ENCODE measurements at places on chromosomes 1 and 21.

DNA sequence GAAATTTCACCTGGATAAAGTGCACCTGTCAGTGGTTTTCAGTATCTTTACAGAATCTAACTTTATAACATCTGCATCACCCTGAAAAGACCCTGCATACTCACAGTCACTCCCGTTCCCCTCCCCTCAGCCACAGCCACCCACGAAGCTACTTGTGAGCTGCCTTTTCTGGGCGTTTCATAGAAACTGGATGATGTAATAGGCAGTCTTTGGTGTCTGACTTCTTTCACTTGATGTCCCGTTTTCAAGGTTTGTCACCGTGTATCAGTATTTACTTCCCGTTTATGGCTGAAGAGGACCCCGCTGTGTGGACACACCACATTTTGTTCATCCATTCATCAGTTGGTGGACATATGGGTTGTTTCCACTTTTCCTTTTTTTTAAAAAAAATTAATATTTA is 47.8 kb upstream of the LRRC3 start:
- no peak for DNase-seq

DNA sequence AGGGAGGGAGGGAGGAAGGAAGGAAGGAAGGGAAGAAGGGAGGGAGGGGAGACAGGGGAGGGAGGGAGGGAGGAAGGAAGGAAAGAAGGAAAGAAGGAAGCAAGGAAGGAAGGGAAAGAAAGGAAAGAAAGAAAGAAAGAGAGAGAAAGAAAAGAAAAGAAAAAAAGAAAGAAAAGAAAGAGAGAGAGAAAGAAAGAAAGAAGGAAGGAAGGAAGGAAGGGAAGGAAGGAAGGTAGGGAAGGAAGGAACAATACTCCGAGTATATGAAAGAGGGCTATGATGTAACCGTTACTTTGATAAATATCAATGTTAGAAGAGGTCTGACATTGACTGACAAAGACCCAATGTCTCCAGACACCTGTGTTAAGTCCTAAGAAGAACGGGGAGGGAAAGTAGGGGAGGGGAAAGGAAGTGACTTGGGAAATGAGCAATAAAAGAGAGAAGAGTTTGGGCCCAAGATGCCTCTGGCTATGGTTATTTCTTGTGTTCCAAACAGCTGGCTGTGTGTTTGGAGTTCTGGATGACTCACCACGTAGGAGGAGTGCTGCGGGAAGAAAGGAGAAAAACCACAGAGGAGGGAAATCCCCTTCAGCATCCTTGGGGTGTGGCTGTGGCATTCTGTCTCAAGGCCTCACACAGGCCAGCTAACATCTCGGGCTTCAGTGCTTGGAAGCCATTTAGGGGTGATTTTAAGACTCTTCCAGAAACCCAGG is 37.0 kb upstream of the RXRG start:
- no peak for DNase-seq

DNA sequence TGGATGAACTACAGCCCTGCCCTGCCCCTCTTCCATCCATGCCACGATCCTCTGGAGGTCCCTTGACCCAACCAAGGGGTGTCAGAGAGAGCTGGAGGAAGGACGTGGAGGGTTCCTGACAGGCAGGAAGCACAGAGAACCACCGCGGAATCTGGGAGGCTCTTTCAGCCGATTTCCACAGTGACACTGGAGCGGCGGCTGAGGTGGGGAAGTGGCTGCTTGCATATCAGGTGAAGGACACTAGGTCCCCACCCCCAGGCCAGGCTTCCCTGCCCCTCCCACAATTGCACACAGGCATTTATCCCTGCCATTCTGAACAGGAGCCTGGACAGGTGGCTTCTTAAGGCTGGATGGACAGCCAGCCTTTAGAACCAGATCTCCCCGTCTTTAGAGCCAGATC is 17.5 kb downstream of the LRRC71 start:
- DNase-seq, result no peak

DNA sequence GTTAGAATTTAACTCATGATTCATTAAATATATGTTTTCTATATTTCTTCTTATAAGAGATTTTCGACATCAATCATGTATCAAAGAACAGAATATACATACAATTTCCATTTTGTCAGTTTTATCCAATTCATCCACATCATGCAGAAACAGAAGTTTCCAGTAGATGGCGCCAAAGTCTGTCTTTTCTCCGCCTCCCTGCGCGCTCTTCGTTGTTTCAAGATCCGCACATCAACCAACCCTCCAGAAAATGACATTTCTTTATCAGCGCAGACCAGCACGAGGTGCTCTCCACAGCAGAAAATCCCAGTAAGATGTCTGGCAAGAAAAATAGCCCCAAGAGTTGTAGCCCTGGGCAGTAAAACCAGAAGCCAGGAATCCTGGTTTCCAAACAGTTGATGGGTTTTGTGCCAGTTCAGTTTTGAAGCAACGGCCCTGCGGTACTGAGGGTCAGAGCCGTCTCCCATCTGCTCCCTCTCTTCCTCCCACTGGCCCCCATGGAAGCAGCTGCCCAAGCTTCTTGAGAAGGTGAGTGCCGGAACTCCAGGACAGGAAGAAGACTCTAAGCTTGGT is 38.6 kb upstream of the GPR137B start:
- peak; percentile 75 for DNase-seq

DNA sequence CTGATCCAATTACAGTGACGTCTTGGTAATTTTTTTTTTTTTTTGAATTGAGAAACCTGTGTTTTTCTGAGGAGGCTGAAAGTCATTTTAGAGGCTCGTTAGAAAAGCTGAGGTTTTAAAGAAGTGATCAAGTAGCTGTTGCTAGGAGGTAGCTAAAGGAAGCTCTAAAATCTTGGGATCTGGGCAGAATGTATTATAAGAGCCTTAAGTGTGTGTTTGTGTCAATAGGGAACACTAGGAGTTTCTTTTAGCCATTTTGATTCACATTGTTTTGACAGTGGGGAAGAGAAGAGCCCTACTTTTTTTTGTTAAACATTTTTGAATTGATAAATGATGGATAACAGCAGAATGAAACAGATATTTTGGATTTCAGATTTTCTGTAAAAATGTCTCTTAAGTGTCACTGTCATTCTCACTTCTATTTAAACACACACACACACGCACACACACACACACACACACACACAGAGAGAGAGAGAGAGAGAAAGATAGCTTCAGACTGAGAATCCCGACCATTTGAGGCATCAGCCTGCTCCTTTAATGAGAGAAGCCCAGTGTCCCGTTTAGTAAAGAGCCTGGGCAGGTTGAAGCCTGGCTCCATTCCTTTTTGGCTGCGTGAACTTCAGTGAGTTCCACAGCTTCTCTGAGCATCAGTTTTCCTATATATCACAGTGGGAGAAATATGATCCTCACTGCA is 79.1 kb upstream of the GPR88 start:
- DNase-seq, result no peak

GRCh38 chr1:38005195-38006007 is at the start of gene FHL3:
TSS of gene FHL3 (minus strand) at chr1:38005514. CDS start at chr1:37999412, 6,102 bp downstream.
- DNase-seq, result no peak

DNA sequence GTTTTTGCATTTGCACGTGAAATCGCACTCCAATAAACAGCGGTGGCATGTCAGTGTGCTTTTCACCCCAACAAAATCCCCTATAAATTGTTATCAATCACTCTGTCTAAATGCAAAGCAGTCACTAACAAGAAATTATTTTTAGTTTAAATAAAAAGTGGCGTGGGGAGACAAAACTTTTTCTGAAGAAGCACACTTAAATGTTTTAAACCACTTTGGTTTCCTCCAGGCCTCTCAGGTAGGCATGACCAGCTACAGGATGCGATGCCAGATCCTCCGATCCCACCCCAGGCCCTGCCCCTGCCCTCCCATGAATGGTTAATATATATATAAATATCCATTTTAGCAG is 3.6 kb downstream of the FMO1 start:
- no peak for DNase-seq

GRCh38 chr1:157403608-157404007 is 148.7 kb downstream of the FCRL5 start:
- no peak for DNase-seq

- DNase-seq, result no peak
These were observed 101.8 kb upstream of the LPGAT1 start for GRCh38 chr1:211932231-211932932.

DNA sequence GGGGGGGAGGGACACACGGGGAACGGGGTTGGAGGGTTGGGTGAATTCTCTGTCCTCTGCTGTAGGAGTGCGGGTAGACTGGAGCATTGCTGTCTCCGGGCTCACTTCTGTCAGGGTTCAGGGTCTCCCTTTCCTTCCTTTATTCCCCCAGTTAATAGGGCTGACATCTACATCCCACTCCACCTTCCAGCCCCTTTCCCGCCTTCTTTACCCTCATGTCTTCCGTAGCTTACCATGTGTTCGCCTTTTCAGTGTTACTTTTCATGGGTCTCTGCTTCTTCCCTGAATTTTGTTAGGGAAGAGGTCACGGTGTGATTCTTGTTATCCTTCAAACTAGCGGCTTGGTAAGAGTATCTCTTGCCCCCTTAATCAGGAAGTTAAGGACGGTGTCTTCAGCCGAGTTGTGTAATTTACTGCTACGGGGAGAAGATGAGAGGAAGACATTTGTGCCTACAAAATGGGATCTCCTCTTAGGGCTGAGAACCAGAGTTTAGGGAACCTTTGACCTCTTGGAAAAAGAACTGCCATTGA is 917 bp downstream of the RAP1A start:
- no peak for DNase-seq

DNA sequence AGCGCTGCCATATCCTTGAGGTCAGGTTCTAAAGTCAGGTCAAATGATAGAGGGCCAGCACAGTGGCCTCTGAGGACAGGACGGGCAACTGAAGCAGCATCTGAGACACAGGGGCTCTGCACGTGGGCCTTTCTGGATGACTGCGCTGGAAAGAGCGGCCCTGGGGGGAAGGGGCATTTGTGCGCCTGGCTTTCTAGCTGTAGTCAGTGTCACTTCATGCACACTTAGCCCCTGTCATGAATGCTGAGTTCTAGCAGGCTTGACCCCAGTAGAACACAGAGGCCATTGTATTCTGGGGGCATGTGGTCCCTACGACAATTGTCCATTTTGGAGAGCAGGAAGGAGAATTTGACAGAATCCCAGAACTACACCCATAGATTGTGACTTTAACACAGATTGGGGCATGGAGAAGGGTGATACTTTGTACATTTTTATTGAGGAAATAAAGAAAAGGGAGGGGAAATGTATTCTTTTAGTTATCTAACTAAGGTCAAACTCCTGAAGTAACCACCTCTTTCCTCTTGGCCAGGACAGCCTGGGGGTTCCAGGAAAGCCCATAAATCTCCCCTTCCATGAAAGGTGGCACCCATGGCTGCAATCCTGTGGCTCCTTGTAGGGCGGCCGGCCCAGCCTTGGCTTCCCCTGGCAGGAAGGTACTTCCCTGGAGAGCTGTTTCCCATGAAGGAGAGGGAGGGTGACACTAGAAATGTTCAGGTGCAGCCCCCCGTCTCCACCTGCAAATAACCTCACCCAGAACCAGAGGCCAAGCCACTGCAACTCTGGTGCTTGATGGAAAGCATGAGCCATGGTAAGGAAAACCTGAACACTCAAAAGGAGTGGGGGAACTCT is 34.4 kb downstream of the NTPCR start:
- DNase-seq, result no peak

- no peak for DNase-seq
These were observed 94.3 kb downstream of the KCNJ6 start for GRCh38 chr21:37821786-37822450.

- DNase-seq, result no peak
These were observed 17.9 kb downstream of the CYP2J2 start for GRCh38 chr1:59908682-59909081.

DNA sequence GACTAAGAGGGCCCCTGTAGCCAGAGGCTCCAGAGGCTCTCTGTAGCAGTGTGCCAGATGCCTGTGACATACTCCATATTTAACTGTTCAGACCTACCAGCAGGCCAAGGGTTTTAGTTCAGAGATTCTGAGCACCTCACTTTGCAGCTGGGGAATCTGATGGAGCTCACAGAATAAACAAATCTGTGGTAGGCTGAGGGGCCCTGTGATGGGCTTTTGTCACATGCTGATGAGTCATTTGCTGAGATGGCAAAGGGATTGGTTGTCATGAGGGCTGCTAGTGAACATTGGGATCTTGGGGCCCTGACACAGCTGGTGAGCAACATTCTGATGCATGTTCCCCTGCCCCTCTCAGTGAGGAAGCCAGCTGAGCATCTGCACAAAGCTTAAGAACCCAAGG is 482.2 kb downstream of the CAMTA1 start:
- no peak for DNase-seq

GRCh38 chr1:229325401-229325800 is 17.4 kb downstream of the CCSAP start:
- DNase-seq, result no peak

GRCh38 chr1:169949139-169949538 is 55.4 kb upstream of the SCYL3 start:
- DNase-seq, result no peak

DNA sequence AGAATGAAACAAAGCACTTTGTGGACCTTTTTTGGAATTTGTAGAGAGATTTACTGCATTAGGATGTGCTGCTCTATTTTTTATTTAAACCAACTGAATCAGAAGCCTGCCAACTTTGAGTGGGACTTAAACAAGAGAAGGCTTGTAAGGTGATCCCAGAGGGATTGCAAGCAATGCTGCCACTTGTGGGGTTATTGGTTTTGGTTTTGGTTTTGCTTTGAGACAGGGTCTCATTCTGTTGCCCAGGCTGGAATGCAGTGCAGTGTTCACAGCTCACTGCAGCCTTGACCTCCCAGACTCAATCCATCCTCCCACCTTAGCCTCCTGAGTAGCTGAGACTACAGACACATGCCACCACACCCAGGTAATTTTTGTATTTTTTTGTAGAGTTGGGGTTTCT is 32.2 kb upstream of the GNG5 start:
- DNase-seq, result no peak

Data from adrenal gland (tissue), 19 donors.